A172 (cell line): ENCODE measurements at places on chromosomes 16 and 17.

DNA sequence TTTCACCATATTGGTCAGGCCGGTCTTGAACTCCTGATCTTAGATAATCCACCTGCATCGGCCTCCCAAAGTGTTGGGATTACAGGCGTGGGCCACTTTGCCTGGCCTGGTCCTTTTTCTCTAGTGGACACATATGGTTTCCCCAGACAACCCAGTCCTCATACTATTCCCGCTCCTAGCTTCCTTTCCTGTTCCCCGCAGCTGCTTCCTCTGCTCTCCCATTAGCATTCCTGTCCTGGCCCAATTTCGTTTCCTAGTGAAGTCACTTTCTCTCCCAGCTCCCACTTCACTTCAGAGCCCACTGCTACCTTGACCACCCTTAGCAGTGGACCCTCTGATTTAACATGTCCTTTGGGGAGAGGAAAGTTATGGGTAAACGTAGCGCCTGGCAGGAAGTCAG is 11.3 kb downstream of the KATNIP start:
- DNase-seq: no peak

DNA sequence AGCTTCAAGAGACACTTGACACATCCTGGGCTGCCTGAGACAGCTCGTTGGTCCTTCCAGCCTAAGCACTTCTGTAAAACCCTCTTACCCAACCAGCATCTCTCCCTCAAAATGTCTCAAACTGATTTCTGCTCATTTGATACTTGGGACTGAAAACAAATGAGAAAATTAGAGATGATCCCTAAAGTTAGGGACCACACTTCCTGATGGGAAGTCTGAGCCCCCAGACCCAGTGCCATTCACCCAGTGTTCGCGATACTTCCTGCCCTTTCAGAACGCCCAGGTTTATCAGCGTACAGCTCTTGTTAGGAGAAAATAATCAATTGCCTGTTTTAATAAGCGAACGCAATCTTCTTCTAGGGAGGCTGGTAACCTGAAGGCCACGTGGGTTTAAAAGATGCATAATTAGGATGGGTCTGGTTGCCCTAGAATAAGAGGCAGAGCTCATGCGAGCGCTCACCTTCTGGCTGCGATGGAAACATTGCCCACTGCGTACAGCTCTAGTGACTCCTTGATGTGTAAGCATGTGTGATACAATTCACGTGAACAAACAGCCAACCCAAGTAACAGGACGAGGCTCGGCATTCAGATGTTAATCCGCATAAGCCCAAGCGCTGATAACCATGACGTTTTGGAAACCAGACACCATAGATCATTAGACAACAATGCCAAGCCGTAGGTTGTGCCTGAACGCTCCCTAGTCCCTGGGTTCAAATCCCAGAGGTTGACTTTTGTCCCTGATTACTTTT is 213.1 kb downstream of the FOXL1 start:
- DNase-seq: no peak

GRCh38 chr16:68400083-68400923 is 48.0 kb downstream of the SMPD3 start:
- no peak for DNase-seq

GRCh38 chr17:9522074-9522473 is 53.5 kb downstream of the STX8 start:
- DNase-seq: peak; percentile 43

DNA sequence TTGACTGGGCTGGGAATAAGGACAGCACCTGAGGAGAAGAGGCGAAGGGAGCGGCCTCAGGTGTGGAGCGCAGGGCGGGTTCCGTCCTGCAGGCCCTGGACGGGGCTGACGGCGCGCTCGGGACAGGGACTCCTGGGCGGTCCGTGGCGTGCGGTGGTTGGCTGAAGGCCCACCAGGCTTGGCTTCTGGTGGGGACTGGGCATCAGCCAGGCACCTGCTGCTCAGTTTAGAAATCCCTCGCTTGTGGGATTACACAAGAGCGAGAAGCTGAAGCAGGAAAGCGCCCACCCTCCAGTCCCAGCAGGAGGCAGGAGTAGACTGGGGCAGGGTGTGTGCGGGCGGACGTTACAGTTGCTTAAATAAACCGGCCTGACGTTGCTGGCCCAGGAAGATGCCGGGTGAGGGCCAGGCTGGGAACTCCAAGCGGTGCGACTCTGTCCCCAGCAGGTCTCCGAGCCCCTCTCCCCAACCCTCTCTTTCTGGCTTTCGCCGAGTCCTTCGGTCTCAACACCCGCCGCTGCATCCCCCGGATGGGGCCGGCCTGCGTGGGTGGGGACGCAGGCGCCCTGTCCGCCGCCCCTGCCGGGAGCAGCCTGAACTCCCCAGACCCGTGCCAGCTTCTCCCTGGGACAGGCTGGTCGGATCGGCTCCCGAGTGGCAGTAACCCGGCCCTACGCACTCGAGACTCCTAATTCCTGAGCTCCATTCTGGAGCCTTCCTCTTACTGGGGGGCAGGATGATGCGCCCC is 639 bp downstream of the MIF4GD start:
- peak; percentile 67 for DNase-seq

DNA sequence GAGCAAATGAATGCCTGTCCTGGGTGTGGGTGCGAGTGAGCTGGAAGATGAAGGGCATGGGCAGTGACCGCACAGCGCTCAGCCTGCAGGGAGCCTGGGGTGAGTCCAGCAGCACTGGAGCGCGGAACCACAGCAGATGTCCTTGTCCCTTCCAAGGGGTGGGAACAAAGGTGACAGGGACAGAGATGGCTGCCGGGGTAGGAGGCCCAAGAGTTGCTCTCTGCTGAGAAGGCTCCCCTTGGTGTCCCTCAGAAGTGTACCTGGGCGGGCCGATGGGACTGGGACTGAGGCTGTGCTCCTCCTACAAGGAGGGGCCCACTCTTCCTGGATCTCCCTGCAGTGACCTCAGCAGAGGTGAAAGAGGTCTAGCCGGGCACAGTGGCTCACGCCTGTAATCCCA is 7.6 kb upstream of the PGAP6 start:
- DNase-seq: no peak

GRCh38 chr17:14434506-14434905 is 133.6 kb downstream of the HS3ST3B1 start:
- no peak for DNase-seq

GRCh38 chr16:89143201-89143741 is 28.3 kb upstream of the CDH15 start:
- DNase-seq: no peak

DNA sequence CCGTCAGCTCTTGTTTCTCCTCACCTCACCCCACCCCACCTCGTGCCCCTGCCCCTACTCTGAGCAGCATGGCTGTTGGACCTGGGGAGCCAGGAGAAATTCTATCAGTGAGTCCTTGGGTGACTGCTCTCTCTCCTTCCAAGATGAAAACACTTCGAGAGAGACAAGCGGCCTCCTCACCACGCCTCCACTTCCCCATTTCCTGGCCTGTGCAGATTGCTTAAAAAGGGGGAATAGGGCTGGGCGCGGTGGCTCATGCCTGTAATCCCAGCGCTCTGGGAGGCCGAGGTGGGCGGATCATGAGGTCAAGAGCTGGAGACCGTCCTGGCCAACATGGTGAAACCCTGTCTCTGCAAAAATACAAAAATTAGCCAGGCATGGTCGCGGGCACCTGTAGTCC is 9.5 kb downstream of the DLX4 start:
- no peak for DNase-seq

- no peak for DNase-seq
Observed at GRCh38 chr17:51217946-51218345, 41.9 kb downstream of the MBTD1 start.

GRCh38 chr16:86707171-86707570 is 128.8 kb downstream of the FOXL1 start:
- DNase-seq: no peak

DNA sequence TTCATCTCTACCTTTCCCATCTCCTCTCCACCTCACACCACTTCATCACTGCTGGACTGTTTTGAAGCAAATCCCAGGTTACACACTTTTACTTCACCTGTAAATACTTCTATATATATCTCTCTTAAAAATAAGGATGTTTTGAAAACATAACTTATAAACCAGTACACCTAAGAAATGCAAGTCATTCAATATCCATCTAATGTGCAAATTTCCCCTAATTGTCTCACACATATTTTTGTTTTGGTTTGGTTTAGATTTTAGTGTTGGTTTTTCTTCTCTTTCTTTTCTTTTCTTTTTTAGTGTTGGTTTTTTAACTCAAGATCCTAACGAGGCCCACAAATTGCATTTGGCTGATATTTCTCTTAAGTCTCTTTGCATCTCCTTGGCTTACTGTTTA is 17.9 kb upstream of the ZNF19 start:
- no peak for DNase-seq

- no peak for DNase-seq
Observed at GRCh38 chr17:21378553-21378952, 2.4 kb downstream of the KCNJ12 start.

DNA sequence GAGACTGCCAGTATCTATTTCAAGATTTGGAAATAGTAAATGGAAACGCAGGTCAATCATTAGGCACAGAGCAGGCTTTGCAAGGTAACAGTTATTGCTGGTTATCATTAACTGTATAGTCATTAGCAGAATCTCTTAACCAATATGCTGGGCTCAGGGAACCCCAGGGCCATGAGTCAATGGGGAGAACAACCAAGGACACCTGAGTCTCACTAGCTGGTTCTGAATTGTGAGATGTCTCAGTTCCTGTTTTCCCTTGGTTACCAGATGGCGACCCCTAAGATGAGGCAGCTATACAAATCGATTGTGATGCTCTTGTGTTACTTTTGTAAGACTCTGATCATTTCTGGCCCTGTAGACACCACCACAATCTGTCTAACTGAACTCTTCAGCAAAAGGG is 385.3 kb downstream of the HAPSTR1 start:
- DNase-seq: no peak

DNA sequence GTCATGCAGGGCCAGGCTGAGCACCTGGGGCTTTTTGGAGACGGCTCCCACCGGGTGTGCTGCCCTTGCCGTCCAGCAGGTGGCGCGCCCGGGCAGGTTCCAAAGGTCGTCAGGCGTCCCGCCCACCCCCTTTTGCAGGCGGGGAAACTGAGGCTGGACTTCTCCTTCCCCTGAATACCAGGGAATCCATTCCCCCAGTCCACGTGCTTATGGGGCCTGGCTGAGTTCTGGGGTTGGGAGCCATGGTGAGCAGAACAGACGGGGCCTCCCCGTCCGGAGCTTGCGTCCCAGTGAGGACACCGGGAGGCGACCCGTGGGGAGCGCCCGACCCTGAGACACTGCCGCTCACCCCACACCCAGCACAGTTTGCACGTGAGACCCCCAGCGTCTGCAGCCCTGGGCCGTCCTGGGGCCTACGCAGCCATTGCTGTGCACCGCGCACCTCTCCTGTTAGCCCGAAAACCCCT is 51.8 kb upstream of the JPH3 start:
- DNase-seq: no peak

DNA sequence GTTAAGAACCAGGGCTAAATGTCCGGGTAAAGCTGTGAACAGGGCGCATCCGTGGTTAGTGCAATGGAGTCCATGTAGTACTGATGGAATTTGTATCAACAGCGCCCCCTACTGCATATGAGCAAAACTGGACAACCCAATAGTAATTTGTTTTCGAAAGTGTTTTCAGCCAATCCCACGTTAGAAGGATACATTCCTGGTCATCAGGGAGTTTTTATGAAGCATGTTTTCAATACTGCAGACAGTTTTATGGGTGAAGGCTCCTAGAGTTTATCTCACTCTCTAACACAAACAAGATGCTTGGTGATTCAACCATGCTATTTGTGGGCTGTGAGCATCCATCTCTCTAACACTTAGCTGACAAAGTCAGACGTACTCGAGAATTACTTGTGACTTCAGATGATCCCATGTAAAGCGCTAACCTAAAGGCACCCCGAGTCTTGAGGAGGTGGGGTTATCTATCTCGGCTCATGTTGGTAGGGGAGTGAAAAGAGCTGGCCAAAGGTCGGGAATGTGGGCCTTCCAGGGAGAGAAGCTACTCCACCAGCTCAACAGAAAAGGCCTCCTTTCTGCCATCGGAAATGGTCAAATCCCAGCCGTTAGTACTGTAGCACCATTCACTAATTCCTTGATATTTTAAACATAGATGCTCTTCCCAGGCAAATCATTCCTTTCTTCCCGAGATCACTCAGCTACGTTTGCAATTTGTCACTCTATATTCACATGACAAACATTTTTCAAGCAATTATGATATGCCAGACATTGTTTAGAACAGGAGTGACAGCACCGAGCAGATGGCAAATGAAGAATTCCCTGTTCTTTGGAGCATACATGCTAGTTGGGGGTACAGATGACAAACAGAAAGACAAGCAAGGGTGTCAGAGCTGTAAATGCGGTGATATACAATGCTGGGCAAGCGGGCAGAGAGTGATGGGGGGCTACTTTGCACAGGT is 46.9 kb upstream of the HNF1B start:
- DNase-seq: peak; percentile 39

GRCh38 chr17:68353111-68353521 is 61.8 kb downstream of the ARSG start:
- no peak for DNase-seq

GRCh38 chr17:1087381-1088241 is 90.7 kb downstream of the TIMM22 start:
- DNase-seq: peak; percentile 82

DNA sequence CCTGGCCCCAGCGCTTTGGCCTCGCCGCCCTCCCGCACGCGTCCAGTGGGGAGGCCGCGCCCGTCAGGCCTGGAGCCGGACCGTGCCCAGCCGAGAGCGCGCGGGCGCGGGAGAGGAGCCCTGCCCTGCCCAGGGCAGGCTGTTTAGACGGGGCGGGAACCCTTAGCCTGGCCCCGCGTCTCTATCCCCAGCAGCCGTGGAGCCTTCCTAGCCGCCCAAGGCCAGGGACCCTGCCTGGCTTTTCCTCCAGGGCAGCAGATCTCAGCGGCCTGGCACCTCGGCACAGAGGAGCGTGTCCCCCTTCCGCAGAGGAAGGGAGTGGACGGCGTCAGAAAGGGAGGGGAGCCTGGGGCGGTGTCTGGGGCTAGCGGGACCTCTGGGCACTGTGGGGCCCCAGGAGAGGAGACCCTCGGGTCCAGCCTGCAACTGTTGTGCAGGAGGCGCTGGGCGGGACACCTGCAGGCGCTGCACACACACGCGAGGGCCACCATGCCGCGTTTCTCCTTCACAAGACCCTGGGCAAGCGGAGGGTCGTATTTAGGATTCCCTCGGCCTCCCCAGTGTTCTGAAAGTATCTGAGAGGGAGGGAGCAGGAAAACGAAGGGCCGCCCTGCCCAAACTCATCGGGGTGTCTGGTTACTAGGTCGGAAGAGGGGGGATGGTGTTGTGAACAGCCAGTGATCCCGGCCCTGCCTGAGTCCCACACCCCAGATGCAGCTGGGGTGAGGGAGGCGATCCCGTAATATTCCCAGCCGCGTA is 2.3 kb upstream of the NPTX1 start:
- DNase-seq: no peak

GRCh38 chr16:68921637-68922036 is 78.3 kb downstream of the TANGO6 start:
- DNase-seq: peak; percentile 69

- no peak for DNase-seq
Observed at GRCh38 chr16:8373676-8374431, 216.5 kb downstream of the TMEM114 start.

- DNase-seq: no peak
Observed at GRCh38 chr17:61739002-61739401, 124.3 kb downstream of the BRIP1 start.

GRCh38 chr17:51257150-51258081 is 2.4 kb downstream of the MBTD1 start:
- DNase-seq: no peak
